ENCODE measurements at places on chromosomes 2 and 18.

DNA sequence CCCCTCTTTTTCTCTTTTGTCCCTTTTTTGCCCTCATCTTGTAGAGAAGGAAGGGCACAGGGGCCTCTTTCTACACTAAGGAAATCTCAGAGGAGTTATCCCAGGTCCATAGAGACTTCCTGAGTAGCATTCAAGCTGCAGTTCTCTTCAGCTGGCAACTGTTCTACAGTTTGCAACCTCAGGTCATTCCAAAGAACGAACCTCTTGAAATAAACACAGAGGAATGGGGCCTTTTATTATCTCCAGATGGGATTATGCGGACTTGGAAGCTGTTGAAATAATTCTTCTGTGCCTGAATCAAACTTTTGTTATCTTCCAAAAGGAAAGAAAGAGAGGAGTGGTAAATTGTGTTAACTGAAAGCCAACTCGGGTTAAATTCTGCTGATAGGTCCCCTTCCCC, 31.0 kb upstream of the NFE2L2 start:
- DNase-seq: peak; percentile 55

GRCh38 chr18:36350839-36351469, 53.4 kb downstream of the FHOD3 start:
- DNase-seq: no peak

GRCh38 chr2:177548636-177549035, 156.1 kb downstream of the AGPS start:
- DNase-seq: no peak

DNA sequence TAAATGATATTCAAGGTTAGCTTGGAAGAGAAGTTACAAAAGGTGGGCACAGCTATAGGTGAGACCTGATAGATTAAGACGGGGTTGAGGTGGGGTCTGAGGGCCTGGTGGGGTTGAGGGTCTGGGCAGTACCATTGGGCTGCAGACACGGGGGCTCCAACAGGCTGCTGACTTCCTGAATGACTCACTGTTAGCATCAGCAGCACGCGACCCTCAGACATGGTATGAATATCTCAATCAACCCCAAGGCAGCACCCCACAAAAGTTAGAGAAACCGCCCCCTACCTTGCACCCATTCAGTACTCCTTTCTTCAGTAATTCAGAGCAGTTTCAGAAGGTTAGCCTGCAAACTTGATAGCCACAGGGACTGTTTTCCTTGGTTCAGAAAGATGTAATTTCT, 10.8 kb upstream of the NCK2 start:
- DNase-seq: no peak

DNA sequence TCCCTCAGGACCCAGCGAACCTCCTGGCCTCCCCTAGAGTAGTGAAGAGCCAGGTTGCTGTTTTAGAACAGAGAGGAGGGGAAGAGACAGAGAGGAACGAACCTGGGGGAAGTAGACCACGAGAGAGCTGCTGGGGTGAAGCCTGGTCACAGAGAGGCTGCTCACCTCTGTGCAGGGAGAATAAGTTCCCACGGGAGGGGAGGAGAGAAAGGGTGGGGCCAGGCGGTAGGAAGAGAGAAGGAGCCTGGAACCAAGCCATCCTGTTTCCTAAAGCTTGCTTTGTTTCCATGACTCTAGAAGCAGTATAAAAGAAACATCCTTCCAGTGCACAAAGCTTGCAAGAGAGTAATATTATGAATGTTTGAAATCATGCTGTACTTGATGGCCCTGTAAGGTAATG, 147.9 kb downstream of the MYT1L start:
- DNase-seq: peak; percentile 6

- DNase-seq: no peak
Observed at GRCh38 chr2:8244639-8245038, 437.2 kb upstream of the ID2 start.

- no peak for DNase-seq
Observed at GRCh38 chr2:2566396-2567323, 235.6 kb upstream of the MYT1L start.

GRCh38 chr2:74441690-74442482, at the start of gene RTKN:
RTKN (minus strand) TSS chr2:74441937; CDS start chr2:74441816, 121 bp downstream.
- no peak for DNase-seq

DNA sequence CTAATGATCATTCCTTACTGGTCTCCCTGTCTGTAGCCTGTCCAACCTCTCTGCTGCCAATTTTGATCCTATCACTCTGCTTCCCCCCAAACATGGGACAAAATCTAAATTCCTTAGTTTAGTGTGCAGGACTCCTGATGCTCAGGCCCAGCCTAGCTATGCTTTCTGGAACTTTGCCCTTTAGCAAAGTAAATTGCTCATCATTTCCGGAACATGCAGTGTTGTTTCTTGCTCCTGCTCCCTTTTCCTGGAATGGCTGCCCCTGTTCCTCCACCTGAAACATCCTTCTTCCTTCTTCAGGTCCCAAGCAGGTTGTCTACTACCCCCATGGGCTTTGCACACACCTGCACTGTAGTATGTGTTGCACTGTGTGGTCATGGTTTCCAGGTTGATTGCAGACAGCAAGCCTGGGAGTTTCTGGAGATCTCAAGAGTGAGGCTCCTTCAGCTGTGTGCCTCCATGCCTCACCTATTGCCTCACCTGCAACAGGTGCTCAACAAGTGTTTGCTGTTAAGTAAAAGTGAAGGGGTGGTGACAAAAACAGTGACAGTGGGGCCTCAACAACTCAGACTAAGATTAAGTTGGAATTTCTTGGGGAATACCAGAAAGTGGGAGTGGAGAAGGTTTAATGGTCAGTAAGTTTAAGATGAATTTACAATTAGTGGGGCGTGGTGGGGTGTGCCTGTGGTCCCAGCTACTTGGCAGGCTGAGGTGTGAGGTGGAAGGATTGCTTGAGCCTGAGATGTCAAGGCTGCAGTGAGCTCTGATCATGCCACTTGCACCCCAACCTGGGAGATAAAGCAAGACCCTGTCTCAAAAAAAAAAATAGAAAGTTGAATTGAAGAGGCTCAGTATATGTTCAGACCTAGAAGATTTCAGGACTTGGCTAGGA, 120.0 kb downstream of the DNAH6 start:
- no peak for DNase-seq

DNA sequence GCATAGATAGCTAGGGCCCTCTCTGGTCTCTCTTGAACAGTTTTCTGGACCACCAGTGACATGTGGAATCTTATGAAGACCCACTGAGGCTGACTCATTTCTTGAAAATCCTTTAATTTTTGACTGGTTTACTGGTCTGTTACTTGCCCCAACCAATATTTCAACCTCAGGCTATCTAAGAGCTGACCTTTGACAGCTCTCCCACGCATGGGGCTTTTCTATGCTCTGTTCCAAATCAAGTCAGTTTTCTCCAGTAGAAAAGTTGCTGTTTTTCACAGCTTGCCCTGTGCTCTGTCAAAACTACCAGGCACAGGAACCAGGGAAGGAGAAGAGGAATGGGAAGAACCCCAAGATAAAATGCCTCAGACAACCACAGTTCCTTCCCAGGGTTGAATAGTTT, 46.0 kb upstream of the MTIF2 start:
- DNase-seq: no peak

DNA sequence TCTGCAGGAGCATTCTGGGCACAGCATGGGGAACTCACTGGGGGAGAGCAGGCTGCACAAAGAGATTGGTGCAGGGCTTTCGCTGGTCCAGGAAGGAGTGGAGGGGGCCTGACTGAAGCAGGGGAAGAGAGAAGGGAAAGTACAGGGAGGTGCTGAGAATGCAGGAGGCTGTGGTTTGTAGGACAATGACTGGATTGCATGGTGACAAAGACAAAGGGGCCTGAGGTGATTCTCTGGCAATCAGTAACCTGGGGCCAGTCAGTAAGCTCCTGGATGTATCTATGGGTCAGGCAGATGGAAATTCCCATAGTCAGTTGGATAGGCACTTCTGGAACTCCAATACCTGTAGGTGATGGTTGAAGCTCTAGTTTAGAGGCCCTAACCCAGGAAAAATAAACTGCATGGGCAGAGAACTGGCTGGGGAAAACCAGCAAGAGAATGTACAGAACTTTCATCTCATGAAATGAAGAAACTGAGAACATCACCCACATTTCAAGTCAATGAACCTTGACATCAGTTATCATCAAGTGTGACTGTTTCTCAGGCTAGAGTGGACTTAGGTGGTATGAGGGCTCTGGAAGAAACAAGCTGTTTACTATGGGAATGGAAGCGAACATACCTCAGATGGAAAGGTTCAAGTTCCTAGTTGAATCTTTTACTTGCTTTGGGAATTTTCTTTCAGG, 193.2 kb downstream of the TPGS2 start:
- DNase-seq: no peak

DNA sequence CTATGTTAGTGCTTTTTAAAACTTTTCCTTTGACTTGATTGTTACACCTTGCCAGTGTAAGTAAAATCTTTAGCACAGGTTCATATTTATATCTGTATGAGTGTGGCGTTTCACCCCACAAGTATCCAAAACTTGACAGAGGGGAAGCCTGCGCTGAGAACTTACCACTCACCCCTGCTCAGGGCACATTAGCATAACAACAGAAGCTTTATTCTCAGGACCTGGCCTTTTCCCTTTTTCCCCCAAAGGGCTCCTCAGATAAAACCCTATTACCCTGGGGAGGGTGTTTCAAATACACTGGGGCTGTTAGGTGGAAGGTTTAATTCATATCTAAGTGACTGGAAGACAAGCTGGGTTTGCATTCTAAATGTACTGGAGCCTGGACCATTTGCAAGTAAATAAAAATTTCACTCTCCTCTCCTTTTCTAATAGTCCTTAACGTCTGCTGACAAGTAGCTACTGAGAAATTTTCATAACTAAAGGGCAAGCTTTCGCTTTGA, 276.6 kb downstream of the RNF152 start:
- no peak for DNase-seq

- DNase-seq: no peak
Observed at GRCh38 chr2:203992509-203992908, 55.9 kb downstream of the ICOS start.

DNA sequence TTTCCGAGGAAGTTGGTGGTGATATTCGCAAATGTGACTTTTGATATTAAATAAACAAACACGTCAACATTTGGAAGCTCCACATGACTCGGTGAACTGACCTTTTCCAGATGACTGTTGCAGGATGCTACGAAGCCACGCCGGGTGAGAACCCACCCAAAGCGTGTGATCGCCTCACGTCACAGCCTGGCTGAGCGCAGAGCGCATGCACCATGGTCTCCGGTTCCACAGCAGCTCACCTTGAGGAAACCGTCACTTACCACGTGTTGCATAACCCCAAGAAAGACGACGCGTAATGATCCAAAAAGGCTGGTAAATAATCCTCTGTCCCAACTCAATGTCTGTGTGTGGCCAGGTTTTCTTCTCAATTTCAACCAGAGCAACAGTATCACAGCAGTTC, 64.5 kb upstream of the CTDP1 start:
- DNase-seq: no peak

DNA sequence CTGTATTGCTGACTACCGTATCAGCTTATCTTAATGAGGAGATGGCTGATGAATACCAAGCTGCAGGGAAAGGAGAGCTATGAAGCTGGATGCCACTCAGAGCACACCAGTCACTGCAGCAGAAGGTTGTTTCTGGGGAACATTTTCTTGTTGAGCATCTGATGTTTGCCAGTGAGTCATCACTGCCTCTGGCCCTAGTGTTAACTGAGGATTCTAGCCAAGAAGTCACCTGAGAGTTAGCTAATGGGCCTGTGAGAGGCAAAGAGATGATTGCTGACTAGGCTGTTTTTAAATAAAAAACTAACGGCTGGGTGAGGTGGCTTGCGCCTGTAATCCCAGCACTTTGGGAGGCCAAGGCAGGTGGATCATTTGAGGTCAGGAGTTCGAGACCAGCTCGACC, 37.9 kb downstream of the CCDC150 start:
- DNase-seq: peak; percentile 60

DNA sequence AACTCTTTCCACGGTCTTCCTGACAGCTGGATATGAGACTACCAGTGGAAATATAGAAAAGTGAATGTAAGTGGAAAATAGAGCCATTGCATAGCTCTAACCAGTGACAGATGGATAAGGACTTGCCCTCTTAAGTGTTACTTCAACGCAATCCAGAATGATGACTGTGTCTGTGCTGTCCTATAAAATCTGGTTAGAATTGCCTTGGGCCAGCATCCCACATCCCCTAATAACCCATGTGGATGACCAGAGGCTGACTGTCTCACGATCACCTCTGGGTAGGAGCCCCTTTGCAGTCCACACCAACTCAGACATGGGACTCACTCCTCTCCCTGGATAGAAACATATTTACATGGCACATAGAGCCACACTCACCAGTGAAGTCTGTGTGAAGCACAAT, 186.6 kb downstream of the C1D start:
- no peak for DNase-seq

DNA sequence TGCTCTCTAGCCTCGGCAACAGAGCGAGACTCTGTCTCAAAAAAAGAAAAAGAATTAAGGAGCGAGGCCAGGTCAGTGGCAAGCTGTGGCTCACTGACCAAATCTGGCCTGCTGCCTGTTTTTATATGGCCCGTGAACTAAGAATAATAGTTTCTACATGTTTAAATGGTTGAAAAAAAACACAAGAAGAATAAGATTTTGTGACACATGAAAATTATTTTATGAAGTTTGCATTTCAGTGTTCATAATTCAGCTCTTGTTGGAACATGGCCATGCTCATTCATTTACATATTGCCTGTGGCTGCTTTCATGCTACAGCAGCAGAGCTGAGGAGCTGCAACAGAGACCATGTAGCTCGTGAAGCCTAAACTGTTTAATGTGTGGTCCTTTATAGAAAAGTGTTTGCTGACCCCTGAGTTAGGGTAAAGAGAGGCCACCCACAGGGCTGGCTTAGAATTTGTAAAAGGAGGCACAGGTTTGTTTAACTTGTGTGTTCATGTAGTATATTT, 59.5 kb downstream of the MFSD6 start:
- DNase-seq: peak; percentile 61

DNA sequence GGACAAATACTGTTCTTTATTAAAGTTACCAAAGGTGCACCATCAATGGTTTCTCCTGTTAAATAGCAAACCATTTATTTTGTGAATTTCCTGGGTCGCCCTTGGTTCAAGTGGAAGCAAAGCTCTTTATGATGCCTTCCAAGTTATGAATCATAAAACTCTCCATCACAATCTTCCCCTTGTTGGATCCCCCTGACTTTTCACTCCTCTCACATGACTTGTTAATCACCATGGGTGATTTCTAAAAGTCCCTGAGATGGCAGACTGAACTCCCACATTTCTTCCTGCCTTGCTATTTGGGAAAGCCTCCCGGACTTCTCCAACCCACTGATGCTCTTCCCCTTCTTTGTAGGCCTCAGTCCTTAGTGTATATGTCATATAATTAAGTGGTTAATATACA, 176.0 kb downstream of the THADA start:
- DNase-seq: no peak

GRCh38 chr2:130836501-130837174, at the start of gene ARHGEF4:
ARHGEF4 (plus strand) TSS chr2:130836914; CDS start chr2:130836954, 40 bp downstream.
- DNase-seq: no peak

DNA sequence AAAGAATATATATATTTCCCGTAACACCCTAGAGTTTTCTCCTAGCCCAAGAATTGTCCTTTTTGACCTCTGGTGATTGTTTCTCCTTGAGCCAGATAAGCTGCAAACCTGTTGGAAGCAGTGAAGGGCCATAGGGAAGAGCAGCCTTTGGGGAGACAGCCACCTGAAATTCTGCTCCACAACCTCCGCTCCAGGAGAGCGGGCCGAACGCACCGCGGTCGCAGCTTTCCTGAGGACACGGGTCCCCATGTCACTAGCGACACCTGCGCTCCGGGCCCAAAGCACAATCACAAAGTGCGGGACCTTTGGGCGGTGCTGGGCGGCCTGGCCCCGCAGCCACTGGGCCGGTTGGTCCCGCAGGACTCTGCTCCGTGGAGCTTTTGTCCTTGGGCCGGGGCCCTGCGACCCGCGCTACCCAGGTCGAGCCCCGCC, 557 bp upstream of the DSG2 start:
- no peak for DNase-seq

GRCh38 chr2:64989126-64989981, at the start of gene SLC1A4:
SLC1A4 (plus strand) TSS chr2:64989399; CDS start chr2:64989644, 245 bp downstream.
- peak; percentile 88 for DNase-seq

GRCh38 chr2:159229476-159230144, 56.9 kb downstream of the WDSUB1 start:
- no peak for DNase-seq
